Spinal cord (tissue), 10 donors: ENCODE measurements at places on chromosomes 7 and 10. TPM values are rescaled to one million over a fixed set of nuclear protein-coding genes. Genes with fewer than 3 reads are reported as not detected.

The KCP gene
- 1.7 TPM for polyA plus RNA-seq

The C10orf88 gene
- 18.8 TPM for polyA plus RNA-seq

The MRC1 gene
- 3.4 TPM for polyA plus RNA-seq

The TEX47 gene
- not detected for polyA plus RNA-seq

The ACTL6B gene
- 89.8 TPM for polyA plus RNA-seq

The HOXA6 gene
- polyA plus RNA-seq, result 58.3 TPM

The HMX3 gene
- polyA plus RNA-seq, result 0.27 TPM

The C10orf143 gene
- polyA plus RNA-seq, result 3.8 TPM
